ENCODE measurements at places on chromosomes 3 and 15.

DNA sequence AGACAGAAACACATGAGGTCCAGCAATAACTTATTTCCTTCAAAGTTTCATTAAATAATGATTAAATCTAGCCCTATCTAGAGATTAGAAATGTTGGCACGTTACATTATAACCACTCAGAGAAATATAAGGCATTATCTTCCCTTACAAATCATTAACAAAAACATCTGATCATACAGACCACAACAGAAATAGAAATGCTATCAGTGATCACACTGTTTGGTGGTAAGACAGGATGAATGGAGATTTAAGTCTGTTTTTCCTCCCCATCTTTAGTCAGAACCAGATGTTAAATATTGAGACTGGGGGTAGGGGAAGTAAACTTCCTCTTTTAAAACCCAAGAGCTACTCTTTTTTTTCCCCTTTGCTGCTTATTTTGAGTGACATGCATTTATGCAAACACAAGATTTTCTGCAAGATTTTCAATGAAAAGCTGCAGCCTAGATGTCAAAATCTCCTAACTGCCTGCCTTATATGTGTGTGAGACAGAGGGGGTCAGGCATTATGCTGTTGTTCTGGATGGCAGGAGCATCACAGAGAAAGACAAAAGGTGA, 70.4 kb downstream of the CBLB start:
- no peak for DNase-seq

DNA sequence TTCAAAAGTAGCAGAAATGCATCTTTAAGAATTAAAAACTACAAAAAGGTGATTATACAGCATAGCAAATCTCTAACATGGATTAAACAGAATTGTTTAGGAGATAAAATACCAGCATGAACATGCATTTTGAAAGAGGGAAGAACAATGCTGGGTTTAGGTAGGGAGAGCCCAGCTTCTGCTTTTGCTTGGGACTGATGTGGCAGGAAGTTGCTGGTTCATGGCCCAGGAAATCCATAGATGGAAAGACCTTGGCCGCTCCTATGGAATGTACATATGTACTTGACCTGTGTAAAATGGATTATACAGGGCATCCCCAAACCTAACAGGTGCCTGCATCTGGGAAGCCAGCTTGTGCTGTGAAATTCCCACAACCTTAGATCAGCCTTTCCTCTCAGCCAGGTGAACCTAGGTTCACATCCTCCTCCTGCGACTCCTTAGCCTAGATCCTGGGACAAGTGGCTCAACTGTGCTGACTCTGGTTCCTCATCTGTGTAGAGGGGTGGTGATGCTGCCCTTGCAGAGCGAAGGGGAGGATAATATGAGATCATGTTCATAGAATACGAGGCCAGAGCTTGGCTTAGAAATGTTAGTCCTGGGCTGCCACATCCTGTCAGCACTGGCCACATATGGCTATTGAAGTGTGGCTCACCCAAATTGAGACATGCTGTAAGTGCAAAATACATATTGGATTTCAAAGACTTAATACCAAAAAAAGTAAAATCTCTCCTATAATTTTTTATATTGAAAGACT, 47.0 kb upstream of the PLXNA1 start:
- DNase-seq = no peak

GRCh38 chr3:177484926-177485325, 287.6 kb upstream of the TBL1XR1 start:
- no peak for DNase-seq

GRCh38 chr3:24287755-24288450, 206.7 kb downstream of the THRB start:
- no peak for DNase-seq

DNA sequence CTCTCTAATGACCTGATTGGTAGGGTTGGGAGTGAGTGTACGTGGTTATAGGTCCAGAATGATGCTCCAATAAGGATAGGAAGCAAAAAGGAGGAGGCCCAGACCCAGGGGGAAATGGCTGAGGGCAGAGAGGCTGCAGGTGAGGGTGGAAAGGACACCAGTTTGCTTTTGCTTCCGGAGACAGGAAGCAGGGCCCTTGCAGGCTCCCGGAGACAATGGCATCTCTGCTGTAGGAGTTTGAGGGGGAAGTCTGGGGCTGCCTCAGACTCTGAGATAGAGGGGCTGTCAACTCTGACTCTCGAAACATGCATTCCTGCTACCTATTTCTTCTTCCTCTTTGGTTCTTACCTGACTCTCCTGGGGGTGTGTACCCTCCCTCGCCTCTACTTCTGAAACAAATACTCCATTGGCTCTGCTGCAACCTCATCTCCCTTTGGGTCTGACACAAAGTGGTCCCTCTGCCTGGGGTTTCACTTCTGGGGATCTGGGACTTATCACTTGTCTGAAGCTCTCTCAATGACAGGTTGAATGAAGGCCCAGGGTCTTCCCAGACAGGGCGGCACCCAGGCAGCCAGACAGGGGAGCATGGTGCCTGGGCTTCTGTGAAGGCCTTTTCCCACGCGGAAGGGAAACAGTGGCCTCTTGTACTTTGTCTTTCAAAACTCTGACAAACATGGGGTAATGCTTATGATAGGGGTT, 61.5 kb downstream of the CHRD start:
- DNase-seq = no peak

- DNase-seq = no peak
Measured at GRCh38 chr15:88012688-88013087, 243.9 kb downstream of the NTRK3 start.

GRCh38 chr3:6542795-6543194, 318.1 kb upstream of the GRM7 start:
- no peak for DNase-seq

GRCh38 chr3:53545996-53546359, 51.6 kb downstream of the CACNA1D start:
- DNase-seq = no peak

- DNase-seq = no peak
Measured at GRCh38 chr3:188567478-188568195, 413.7 kb downstream of the LPP start.

- DNase-seq = no peak
Measured at GRCh38 chr3:129312671-129313414, 34.2 kb downstream of the HMCES start.

DNA sequence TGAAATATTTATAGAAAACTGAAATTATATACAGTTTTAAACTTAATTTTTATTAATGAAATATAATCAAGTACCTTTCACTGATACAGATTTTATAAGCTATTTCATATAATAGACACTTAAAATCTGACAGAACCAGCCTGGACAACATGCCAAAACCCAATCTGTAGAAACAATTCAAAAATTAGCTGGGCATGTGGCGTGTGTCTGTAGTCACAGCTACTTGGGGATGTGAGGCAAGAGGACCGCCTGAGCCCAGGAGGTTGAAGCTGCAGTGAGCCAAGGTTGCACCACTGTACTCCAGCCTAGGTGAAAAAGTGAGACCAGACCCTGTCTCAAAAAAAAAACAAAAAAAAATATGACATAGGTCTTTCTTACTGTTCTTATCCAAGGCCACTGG, 238.3 kb upstream of the MANF start:
- no peak for DNase-seq

- no peak for DNase-seq
Measured at GRCh38 chr15:65945616-65946015, 76.3 kb downstream of the RAB11A start.

GRCh38 chr3:31027191-31027761, 132.8 kb upstream of the GADL1 start:
- DNase-seq = no peak

DNA sequence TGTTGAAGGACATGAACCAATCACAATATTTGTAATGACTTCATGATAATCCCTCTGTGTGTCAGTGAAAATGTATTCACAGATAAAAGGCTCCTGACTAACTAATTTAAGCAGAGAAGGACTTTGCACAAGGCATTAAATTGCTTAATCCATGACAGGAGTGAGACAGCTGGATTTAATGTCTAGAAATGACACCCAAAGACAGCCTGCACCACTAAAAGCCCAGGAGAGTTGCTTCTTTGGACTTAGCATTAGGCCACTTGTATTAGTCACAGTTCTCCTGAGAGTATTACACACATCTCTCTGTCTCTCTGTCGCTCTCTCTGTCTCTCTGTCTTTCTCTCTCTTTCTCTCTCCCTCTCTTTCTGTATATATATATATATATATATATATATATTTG, 180.4 kb downstream of the GOLGA8K start:
- DNase-seq = no peak

- no peak for DNase-seq
Measured at GRCh38 chr15:50675535-50676144, 11.0 kb downstream of the TRPM7 start.

DNA sequence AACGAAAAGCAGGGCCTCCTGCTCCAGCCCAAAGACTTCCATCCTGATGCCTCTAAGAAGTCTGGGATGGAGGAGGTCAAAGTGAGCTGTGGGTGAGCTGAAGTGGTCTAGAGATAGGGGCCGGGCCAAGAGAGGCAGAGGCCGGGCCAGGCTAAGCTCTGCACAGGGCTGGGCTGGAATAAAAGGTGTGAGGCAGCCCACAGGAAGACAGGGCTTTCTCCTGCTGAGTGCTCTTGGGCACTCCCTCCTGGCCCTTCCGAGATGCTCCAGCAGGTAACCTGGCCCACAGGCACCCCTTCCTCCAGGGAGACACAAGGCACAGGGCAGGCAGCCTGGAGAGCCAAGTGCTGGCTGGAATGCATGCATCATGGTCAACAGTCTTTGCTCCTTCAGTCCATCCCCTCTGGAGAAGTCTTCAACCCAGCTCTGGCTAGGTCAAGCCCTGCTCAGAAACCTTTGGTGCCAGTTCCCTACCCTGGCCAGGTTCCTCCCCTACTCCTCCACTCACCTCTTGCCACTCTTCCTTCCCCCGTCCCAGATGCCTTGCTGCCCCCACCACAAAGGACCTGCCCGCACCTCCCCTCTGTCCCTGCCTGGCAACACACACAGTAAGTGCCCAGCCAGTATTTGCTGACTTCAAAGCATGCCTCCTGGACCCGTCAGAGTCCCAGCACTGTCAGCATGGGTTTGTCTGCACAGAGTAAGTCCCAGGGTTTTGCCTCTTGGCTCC, 93.6 kb downstream of the SEC22A start:
- DNase-seq = no peak

GRCh38 chr3:161600173-161600572, 103.6 kb downstream of the OTOL1 start:
- no peak for DNase-seq

DNA sequence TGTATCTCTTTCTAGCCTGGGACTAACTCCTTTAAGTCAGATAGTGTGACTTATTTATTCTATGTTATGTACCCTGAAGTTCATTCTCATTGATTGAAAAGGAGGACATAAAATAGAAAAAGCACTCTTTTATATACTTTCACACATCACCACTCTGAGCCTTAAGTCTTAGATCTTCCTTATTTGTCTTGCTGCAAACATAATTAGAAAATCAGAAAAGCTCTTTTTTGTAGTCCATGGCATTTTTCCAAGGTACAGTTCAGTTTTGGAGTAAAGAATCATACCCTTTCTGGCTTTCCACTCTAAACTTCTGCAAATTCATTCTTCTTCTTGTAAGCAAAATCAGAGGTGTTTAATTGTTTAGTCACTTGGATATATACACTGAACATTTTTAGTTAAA, 75.5 kb downstream of the AKAP13 start:
- no peak for DNase-seq

DNA sequence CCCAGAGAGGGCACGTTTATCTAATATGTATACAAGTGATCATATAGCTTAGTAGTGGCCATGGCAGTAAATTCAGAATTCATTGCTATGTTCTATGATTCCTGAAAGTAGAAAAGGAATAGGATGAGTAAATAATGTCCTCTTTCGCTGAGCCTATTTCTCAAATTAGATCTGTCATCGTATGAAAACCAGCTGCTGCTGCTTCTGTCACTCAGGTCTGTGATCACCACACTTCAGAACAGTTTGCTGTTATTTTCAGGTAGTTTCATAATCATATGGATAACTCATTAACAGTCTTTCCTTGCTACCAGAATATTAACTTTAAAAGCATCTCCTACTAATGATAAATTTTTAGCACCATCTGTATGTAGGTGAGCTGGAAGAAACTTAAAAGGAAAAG, 289.1 kb upstream of the AZI2 start:
- DNase-seq = no peak

GRCh38 chr15:31328428-31328968, 1.9 kb downstream of the KLF13 start:
- peak; percentile 55 for DNase-seq

- no peak for DNase-seq
Measured at GRCh38 chr3:166209701-166210100, 372.5 kb upstream of the BCHE start.

DNA sequence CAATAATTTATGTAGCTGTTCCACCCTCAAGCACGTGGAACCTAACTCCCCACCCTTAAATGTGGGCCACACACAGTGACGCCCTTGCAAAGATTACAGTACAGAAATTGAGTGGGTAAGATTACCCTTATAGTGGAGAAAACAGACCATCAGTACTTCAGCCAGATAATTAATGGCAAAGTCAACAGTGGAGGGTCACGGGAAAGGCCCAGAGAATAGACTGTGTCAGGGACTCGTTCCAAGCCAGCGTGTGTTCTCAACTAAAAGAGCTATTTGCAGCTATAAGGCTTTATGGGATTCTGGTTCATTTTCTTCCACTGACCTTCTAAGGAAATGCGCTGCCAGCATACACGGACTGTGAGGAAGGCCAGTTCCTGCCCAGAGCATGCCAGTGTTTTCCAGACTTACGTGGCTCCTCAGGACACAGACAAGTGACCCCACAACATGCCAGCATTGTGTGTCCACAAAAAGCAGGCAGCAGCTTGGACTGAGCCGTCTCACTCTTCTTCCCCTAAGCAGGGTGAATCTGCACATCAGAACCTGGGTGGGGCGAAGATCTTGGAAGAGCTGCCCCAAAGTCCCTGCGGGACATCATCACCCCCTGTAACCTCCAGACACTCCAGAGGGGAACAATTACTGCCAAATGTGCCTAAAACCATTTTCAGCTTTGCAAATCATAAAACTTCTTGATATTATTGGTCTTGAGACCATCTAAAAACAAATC, 428.5 kb downstream of the OCA2 start:
- DNase-seq = no peak

DNA sequence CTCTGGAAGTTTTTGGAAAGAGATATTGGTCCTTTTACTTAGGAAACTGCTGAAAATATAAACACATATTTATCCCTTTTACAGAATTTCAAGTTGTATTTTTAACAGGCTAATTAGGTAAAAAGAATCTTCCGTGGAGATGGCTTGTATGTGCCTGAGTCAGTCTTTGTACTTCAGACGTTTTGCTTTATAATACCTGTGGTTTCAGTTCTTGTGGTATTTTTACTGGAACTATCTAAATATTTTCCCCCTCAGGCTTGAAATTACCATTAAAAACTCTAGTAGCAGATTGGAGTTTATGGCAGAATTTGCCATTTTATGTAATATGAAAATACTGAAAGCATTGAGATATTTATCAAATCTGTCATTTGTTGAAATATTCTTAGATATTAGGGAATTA, 151.6 kb upstream of the CGNL1 start:
- DNase-seq = no peak

GRCh38 chr3:49644684-49645083, 29.5 kb upstream of the APEH start:
- DNase-seq = no peak

DNA sequence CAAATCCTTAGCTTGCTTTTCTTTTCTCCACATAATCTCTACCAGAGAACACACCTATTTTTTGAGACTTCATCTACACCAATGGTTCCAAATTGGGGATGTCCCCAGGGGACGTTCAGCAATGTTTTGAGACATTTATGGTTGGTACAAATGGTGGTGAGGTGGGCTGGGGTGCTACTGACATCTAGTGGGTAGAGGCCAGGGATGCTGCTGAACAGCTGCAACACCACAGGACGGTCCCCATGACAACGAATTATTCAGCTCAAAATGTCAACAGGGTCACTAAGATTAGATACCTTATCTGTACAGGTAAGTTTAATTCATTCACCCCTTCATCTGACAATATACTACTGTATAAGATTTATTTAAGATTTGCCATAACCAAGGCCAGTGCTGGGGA, 14.4 kb downstream of the GK5 start:
- no peak for DNase-seq
